ENCODE measurements at places on chromosomes 5 and 9.

- no peak for DNase-seq
Measured at GRCh38 chr9:29389421-29389820, 1816.1 kb upstream of the C9orf72 start.

- no peak for DNase-seq
Measured at GRCh38 chr9:91420501-91421127, 3.0 kb downstream of the NFIL3 start.

DNA sequence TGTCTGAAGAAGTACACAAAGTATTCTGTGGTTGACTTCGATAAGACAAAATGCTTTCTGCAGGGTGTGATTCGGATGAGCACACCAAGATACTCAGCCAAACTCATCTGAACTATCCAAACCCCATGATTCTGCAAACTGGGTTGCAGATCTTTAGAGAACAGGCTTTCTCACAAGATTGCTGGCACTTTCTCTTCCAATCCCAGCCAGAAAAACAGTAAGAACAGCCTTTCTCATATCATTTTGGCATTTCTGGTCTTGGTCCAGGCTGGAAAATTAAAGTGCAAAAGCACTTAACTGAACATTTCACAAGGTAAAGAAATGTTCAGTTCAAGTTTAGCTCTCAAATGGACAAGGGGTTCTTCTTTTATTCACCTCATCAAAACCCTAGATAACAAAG lies 269.1 kb downstream of the NR2F1-AS1 start:
- DNase-seq = no peak

- DNase-seq = no peak
Measured at GRCh38 chr5:158235159-158235547, 376.2 kb upstream of the CLINT1 start.

Data from left renal cortex interstitium (tissue), 4 donors.